ENCODE measurements at places on chromosomes 11 and 22.

- no peak for DNase-seq
These were observed 953 bp upstream of the PACS1 start for GRCh38 chr11:66068923-66069714.

GRCh38 chr22:27347951-27348350 lies 453.6 kb downstream of the MN1 start:
- no peak for DNase-seq

DNA sequence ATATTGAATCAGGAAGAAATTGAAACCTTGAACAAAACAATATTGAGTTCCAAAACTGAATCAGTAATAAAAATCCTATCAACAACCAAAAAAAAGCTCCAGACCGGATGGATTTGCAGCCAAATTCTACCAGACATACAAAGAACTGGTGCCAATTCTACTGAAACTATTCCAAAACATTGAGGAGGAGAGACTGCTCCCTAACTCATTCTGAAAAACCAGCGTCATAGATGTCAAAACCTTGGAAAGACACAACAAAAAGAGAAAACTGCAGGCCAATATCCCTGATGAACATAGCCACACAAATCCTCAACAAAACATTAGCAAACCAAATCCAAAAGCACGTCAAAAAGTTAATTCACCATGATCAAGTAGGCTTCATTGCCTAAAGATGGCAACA lies 353.8 kb downstream of the TMEM135 start:
- no peak for DNase-seq

DNA sequence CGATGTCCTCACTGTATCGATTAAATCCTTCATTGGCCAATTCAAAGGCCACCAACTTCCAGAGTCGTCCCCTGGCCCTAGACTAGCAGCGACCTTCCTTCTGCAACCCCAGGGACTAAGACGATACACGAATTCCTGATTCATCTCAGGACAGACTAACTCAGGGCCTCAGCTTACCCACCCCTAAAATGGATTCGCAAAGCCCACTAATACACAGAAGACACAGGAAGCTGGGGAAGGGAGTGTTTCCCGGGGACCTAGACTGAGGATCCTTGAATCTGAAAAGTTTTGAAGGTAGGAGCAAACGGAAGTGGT lies 509 bp downstream of the LAMTOR1 start:
- no peak for DNase-seq

- no peak for DNase-seq
These were observed 914.2 kb upstream of the RAG2 start for GRCh38 chr11:37512156-37512780.

DNA sequence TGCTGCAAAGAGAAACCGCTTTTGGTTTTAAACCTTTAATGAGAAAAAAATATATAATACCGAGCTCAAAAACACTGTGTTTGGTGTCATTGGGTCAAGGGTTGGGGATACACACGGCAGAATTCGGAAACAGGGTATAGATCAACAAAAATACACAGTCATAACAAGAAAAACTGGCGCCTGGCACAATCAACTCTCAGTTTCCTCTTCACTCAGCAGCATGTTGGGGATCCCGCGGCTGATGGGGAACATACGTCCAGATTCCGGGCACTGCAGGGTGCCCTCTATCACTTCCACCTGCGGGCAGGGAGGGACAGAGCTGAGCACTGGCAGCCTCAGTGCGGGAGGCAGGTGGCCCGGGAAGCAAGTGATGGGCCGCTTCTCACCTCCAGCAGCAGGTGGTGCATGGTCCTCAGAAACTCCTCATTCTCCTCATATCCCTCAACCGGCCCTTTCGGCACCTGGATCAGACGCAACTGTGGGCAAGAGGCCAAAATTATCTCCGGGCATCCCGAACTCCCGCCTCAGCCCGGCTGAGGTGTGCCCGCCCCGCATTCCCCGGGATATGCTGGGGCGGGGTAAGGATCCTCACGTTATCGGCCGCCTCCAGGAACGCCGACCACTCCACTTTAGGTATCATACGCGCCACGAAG lies 561 bp downstream of the TRMT112 start:
- DNase-seq: no peak

DNA sequence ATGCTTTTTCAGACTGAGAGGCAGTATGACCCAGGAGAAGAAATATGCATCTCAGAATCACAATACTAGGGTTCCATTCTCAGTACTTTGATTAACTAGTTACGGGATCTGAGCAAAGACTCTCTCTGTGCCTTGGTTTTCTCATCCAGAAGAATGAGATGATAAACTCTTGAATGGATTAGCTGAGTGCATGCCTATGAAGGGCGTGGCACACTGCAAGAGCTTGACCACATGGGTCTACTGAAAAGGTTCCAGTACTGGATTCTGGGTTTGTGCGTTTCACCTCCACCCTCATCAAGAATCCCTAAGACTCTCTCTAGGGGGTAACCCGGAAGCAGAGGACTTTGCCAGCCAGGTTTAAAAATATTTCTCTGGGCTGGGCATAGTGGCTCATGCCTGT lies 25.6 kb downstream of the PGA5 start:
- no peak for DNase-seq
